ENCODE measurements at places on chromosomes 16 and 17.
A peak's percentile ranks its signal among the peaks of the same experiment; 100 is the strongest.

- DNase-seq: no peak
Observed at GRCh38 chr16:66103211-66103610, 263.3 kb upstream of the CDH5 start.

DNA sequence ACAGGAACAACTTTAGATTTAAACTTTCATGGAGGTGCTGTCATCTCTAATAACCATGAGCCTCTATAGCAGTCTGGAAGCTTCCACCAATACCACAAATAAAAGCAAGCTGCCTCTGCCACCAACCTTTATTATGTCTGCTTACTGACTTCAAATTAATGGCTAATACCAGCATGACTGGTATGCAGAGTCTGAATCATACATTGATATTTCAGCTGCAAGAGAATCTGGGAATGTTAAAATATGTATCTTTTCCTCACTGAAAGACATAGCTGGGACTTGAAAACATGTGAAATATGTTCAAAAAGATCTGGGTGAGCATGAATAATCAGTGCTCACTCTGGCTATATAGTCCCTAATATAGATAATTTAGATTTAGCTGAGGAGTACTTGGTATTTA is 488.6 kb downstream of the CDH8 start:
- DNase-seq: no peak

DNA sequence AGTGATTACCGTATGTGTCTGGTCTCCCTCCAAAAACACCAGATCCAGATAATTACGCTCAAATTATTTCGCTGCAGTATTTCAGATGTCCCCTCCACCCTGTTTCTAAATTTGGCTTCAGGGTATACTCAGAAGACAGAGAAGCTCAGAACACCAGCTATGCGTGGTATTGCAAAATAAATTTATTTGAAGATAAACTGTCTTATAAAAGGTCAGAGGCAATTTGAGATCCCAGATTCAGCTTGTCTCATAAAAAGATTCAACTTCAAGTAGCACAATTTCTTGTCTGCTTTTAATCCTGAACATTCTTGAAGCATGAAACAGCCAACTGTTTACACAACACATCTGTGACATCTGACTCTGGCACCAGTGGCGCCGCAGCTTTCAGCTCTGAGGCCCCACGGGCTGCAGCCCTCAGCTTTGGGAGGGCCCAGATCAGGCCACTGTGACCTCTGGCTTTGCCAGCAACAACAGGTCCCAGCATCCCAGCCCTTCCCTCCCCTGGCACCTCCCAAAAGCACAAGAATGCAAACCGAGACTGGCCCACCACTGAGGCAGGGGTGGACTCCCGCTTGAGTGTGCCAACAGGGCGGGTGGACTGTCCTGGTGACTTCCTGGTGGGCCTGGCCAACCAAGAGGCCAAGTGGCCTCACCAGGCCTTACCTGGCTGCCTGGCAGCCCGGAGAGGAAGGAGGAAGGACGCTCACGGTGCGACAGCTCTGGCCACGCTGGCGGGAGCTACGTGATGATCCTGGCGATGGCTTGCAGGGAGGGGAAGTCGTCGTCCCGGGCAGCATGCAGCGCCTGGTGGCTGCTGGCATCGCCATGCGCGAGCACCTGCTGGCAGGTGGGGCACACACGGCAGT is 8.0 kb downstream of the SYNGR3 start:
- no peak for DNase-seq

GRCh38 chr17:56867948-56868376 is 34.0 kb downstream of the DGKE start:
- no peak for DNase-seq

GRCh38 chr17:73390851-73391250 is 79.0 kb upstream of the CDC42EP4 start:
- DNase-seq: no peak

- DNase-seq: no peak
Observed at GRCh38 chr16:55057866-55058265, 127.2 kb downstream of the IRX5 start.

DNA sequence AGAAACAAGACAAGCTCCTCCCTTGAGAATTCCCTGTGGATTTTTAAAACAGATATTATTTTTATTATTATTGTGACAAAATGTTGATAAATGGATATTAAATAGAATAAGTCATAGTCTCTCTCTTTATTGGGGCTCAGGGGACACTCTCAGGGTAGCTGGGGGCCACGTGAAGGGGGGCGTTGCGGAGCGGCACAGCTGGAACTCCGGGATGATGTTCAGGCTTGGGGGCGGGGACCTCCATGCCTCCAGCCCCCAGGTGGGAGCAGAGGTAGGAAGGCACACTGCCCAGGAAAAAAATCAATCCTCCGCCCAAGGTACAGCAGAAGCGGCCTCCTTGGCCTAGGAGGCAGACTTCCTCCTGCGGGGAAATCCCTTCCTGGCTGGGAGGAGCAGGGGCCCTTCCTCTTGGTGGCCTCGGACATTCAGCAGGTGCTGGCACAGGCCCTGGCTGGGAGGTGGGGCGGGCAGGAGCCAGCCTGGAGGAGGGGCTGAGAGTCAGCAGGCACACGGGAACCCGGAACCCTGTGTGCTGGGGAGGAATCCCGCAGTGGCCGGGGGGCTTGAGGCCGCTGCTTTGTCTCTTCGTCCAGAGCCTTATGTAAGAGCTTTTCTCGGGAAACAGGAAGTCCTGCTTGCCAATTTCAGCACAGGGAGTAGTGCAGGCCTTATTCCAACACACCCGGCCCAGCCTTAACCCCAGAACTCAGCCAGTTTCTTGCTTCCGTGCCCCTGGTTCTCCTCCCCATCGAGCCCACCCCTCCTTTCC is 591 bp upstream of the TNFSF13 start:
- no peak for DNase-seq

DNA sequence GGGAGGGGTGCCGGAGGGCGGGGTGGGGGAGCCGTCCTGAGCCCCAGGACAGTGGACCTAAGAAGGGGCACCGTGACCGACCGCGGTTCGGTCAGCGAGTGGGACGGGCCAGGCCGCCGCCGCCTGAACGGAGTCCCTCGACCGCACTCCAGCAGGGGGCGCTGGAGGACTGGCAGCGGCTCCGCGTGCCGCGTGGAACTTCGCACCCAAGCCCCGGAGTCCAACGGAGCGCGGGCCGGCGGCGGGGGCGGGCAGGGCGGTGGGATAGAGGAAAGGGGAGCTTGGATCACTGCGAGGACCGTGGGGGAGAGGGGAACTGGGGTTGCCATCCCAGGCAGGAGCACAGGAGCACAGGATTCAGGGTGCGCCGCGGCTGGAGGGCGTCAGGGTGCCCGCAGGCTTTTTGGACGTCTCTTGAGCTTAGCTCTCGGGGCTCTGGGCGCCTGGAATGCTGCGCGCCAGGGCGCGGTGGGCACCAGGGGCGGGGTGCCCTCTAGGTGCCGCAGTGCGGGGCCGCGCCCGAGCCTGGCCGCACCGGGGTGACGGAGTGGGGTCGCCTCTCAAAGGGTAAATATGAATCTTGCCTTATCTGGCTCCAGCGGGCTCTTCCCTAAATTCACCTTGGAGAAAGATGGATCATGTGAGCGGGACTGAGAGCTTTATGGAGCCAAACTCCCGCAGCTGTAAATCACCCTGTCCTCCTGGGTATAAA is 379 bp upstream of the OTOP2 start:
- peak; percentile 41 for DNase-seq

DNA sequence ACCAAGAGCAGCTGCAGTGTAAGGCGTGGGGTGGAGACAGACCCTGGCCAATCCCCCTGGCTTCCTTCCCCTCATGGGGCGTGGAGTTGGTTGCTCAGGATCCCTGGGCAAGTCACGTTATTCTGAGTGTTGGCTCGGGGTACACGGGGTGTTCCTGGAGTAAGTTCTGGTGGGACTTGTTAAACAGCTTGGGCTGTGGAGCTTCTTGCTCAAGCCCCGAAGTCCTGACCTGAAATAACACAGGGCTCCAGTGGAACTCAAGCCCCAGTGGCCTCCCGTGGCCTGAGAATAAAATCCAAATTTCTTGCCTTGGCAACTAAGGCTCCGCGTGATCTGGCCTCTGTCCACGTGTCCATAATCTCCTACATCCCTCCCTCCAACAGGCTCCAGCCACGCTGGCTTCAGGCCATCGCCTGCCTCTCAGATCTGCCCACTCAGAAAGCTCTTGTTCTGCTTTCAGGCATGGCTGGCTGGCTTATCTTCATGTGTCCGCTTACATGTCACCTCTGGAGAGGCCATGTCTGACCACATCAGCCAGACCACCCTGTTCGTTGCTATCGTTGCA is 49.3 kb upstream of the BCO1 start:
- no peak for DNase-seq

GRCh38 chr16:11310997-11311561 is 29.9 kb upstream of the PRM1 start:
- DNase-seq: no peak

- no peak for DNase-seq
Observed at GRCh38 chr16:19817122-19817521, 67.5 kb downstream of the GPRC5B start.
